Stimulated activated CD4-positive, alpha-beta T cell treated with anti-CD3 and anti-CD28 coated beads, Interleukin-12 subunit alpha, Interleukin-12 subunit beta, amount 100 ng/mL, for 4 hours (primary cell): ENCODE measurements at places on chromosomes 5 and 9.

DNA sequence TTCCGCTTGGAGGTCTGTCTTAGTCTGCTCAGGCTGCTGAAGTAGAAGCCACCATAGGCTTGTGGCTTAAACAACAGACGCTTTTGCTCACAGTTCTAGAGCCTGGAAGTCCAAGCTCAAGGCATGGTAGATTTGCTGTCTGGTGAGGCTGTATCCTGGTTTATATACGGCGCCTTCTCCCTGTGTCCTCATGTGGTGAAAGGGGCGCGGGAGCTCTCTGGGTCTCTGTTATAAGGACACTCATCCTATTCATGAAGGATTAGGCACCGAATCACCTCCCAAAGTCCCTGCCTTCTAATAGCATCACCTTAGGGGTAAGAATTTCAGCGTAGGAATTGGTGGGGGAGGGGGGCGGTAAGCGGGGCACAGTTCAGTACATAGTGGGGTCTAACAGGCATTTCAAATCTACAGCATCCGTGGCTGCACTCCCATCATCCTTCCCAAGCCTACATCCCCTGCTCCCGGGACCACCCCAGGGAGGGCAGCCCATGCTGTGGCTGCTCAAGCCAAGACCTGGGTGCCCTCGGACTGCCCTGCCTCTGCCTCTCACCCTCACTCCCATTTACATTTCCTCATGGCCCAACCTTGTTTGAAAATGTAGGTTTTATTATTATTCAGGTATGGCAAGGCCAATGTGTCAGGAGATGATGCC, 15.1 kb upstream of the LPCAT1 start:
- DNase-seq, result no peak

DNA sequence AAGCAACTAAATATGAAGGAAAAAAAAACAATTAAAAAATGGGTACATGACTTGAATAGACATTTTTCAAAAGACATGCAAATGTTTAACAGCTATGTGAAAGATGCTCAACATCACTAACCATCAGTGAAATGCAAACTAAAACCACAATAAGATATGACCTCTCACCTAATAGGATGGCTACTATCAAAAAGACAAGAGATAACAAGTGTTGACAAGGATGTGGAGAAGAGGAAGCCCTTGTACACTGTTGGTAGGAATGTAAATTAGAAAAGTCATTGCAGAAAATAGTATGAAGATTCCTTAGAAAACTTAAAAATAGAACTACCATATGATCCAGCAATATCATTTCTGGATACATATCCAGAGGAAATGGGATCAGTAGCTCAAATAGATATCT, 324.7 kb upstream of the TLE4 start:
- DNase-seq, result no peak

GRCh38 chr5:10625700-10626472, 62.0 kb downstream of the ANKRD33B start:
- DNase-seq, result no peak

DNA sequence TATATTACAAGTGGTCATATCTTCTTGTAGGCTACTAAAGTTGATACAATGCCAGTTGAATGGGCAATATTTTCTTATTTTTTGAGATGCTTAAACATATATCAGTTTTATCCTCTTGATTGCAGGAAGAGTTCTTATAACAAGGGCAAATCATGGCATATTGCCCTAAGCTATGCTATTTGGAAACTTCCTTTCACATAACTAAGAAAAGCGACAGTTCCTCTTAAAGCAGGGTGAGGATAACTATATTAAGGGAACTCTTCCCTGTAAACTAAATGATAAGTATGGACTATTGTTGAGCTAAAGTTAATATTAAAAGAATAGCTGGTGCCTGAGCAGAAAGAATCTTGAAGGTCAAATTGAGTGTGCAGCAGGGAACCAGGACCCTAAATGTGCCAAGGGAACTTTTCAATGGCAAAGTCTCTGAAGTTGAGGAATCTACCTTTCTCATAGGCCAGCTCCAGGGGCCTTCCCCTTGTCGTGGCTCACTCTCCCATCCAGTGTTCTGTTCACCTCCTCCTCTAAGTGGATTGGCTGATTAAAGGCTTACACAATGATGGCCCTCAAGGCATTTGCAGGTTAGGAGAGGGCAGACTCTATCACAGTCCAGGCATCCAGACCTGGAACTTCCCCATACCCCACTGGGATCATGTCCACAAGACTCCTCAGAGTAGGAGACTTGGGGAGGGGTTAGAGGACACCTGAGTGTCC, 26.8 kb downstream of the FYB1 start:
- no peak for DNase-seq

DNA sequence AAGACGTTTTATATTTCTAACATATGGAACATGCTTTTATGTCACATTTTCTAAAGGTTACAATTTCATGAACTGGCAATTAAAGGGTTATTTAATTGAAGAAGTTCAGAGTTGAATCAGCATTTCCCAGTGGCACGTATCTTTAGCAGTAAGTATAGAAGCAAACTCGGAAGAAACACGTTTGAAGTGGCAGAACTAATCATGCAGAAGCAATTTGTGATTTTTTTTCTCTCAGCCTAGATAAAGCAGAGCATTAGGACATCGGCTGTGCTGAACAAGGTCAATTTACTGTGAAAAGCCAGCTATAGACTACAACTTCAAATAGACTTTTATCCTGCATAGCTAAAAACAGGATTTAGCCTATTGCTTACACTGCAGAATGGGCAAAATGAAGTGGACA, 104.7 kb downstream of the ISL1 start:
- DNase-seq, result no peak

- no peak for DNase-seq
Observed at GRCh38 chr9:136231478-136232297, 13.9 kb downstream of the QSOX2 start.
